CD4-positive, alpha-beta T cell treated with Interleukin-2 at 100 ng/mL for 4 hours (primary cell): ENCODE measurements at places on chromosomes 3 and 15.

GRCh38 chr15:91950631-91951329 is 97.3 kb downstream of the SLCO3A1 start:
- no peak for DNase-seq

DNA sequence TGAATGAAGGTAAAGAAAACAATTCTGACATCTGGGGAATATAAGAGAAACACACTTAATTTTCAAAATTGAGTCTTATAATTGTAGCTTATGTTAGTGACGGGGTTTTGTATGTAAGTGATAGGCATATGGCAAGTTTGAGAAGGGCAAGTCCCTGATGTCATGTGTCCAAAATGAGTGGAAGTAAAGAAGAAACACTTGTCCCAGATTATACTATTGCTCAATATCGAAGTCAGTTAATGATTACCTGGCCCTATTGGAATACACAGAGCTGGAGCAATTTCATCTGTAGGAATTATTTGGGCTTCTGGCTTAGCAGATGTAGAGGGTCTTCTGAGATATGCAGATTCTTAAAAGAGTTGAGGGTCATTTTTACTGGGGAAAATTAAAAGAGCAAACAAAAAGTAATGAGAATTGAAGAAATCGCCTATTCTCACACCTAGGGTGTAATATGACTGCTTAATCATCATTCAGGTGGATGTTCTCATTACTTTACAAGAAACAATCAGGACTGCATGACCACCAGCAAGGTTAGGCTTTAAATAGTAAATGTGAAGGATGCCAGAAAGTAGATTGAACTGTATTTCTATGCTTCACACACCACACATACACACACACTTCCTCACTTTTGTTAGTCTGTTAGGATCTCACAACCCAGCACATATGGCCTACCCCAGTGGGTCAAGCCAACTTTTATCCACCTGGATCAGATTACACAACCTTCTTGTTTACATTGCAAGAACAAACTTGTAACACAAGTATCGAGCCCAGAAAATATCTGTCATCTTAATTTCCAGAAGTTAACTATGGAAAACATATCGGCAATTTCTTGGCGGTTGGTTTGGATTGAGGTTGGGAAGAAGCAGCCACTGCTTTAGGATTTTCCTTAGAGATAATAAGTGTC is 183.3 kb upstream of the LRRC3B start:
- DNase-seq: no peak

DNA sequence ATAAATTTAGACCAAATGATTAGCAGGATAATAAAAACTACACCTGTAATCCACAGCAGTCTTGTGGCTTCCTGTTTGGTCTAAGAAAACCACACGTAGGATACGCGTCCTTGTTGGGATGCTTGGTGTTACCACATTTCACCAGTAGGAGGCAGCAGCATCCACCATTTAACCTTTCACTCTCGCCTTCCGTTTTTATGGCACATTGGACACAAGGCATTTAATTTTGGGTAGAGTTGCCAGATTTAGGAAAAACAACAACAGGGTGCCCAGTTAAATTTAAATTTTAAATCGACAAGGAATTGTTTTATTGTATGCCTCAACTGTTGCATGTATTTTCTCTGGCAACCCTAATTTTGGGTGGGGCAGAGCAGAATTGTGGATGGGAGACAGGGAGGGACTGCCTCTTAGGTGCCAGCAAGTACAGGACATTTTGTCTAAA is 6.3 kb downstream of the LRRC31 start:
- DNase-seq: peak; percentile 71

DNA sequence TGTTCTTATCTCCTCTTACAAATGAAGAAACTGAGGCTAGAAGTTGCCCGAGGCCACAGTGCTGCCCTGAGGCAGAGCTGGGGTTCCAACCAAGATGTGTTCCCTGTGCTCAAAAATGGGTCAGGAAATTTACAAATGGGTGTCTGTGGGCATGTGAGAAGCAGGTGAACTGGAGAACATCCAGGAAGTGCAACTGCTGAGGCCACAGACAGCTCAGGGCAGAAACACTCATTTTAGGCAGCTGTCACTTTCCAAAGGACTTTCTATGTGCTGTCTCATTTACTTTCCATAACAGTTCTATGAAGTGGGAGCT is 47.2 kb upstream of the ATP2B2 start:
- DNase-seq: peak; percentile 34

GRCh38 chr15:79168922-79169456 is 78.4 kb upstream of the RASGRF1 start:
- DNase-seq: no peak

- no peak for DNase-seq
These were observed 515.4 kb upstream of the IL12A start for GRCh38 chr3:159473206-159473605.

DNA sequence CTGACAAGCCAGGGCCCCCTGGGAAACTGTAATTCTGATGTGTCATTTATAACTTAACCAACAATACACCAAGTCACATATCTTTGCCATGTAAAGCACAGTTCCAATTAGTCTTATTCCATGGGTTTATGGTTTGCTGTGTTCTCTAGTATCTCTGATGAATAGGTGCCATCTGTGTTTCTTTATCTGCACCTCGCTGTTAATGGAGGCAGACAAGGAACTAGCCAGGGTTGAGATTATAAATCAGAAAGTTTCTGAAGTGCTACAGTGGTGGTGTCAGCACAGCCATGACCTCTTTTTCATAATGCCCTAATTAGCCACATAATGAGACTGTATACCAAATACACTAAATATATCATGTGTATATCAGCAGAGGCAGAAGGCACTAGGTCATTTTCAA is 866.4 kb downstream of the PLOD2 start:
- DNase-seq: no peak

DNA sequence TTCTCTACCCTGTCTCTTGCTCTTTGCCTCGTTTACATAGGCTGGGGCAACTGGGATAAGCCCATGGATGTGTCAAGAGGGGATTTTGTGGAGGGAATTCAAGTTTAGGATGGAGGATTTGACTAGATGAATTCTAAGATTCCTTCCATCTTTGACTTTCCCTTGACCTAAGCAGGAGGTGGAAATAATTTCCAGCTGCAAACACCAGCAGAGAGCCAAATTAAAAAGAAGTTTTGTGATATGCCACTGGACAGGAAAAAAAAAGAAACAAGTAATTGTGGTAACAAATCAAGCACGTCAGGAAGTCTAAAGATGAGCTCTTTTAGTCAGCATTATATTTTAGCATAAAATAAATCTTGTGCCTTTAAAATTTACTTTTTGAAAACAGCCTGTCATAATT is 49.8 kb downstream of the KCNMB2 start:
- DNase-seq: no peak

DNA sequence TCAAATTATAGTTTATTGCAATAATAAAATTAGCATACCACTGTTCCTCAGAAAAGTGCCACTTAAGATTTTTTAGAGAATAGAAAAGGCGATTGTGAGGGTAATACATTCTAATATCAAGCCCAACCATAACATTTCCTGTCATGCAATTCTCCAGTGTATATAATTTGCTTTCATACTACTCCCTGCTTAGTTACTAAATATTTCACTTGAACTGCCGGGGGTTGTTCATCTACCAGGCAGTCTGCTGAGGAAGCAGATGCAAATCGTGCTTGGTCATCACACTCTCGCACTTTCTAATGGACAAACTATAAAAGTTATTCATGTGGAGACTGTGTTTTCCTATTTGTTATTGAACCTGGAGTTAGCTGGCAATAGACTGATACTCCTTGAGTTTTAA is 645.6 kb upstream of the CBLB start:
- no peak for DNase-seq

DNA sequence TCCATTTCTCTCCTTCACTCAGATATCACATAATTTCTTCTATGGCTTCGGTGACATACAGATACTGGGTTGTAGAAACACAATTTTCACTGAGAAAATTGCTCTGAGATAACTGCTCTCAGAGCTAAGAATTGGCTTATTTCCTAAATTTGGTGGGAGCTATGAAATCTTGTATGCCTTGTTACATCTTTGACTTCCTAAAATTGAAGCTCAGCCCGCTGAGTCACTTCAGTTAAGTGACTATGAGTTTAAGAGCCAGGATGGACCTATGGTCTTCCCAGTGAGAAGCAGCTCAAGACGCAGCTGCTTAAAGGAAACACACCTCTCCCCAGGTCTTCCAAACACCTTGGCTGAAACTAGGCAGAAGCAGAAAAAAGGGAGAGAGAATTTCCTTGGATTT is 56.4 kb downstream of the EFHB start:
- DNase-seq: no peak

- DNase-seq: no peak
These were observed 48.2 kb downstream of the ATR start for GRCh38 chr3:142530296-142530695.

DNA sequence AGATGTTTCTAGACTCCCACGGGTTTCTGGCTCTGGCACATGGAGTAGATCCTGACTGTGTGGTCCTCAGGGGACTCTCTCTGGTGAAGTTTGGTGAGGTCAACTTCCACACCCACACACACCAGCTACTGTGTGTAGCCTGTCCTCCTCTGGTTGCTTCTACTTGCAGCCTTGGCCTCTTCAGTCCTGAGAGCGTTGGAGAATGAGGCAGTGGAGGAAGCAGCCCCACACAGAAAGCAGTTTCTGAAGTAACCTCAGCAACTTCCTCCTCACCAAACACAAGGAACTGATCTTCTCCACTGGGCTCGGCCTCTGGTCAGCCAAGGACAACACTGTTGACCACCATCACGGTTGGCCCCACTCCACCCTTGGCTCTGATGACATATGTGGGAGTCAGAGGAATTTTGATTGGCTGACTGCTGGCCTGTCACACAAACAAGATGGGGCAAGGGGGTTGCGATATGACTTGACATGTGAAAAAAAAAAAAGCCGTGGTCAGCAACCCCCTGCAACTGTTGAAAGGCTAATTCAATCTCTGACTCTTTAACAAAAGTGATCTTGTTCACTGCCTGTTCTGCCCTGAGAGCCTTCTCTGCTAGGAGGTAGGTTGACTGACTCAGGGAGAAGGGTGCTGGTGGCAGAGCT is 19.6 kb downstream of the CD86 start:
- DNase-seq: no peak

DNA sequence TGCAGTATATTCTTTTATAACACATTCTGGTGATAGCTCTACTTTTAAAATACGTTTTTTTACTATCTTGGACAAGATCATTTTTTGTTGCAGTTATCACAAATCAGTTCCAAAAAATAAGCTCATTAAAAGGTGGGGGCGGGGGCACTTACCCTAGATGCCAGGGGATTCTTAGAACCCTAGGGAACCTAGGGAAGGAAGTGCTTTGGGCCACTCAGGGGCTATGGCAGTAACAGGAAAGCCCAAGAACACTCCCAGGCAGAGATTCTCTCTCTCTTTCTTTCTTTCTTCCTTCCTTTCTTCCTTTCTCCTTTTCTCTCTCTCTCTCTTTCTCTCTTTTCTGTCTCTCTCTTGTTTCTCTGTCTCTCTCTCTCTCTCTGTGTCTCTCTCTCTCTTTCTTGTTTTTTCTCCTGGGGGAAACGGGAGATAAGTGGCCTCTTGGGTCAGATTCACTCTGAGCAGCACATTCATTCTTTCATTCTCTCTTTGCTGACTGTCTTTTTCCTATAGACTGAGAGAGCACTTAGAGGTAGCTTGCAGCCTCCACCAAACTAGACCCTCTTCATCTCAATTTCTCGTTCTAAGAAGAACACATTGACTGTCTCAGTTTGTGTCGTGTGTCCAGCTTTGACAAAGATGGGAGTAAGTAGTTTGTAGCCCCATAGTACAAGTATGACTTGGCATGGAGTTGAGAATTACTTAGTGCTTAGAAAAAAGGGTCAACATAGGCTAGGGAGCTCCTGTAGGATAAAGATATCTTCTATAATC is 16.6 kb downstream of the SCAANT1 start:
- DNase-seq: no peak

GRCh38 chr15:42444415-42445063 is 46.4 kb downstream of the ZNF106 start:
- DNase-seq: no peak

GRCh38 chr3:42025370-42026138 is 63.7 kb upstream of the ULK4 start:
- DNase-seq: no peak

DNA sequence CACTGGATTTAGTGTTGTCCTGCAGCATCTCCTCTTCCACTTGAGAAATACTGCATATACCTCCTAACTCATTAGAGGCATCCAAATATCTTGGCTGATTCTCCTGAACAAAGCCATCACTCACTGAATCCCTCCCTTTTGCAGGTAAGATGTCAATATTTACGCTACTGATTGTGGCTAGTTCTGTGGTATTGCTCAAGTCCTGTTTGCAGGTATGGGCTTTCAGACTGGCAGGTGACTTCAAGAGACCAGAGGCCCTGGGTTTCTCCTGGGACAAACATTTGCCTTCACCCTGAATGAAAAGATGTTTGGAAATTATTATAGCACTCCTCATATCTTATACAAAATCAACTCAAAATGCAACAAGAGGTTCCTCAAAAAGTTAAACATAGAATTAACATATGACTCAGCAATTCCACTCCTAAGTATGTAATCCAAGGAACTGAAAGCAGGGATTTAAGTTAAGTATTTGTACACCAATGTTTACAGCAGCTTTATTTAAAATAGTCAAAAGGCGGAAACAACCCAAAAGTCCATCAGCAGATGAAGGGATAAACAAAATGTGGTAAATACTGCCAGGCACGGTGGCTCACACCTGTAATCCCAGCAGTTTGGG is 18.6 kb downstream of the NEK4 start:
- DNase-seq: no peak

- DNase-seq: no peak
These were observed 375.1 kb upstream of the DPH6 start for GRCh38 chr15:35921046-35921445.

- DNase-seq: no peak
These were observed 13.4 kb downstream of the HACD2 start for GRCh38 chr3:123571264-123571972.

DNA sequence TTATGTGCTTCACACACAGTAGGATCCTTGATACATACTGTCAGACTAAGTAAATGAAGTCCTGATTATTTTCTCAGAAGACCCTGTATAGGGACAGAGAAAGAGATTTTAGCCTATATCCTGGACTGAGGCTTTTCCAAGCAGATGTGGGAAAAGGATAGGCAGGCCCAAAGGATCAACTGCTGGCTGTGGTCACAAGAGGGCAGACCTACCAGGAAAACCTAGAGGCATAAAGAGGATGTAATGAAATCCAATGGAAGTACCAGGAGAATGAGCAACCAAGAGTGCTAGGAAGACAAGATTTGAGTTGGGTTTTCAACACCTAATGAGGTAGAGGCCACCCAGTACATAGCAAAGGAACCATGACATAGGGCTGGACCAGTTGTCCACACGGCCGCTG is 23.1 kb downstream of the DCLK3 start:
- DNase-seq: no peak

DNA sequence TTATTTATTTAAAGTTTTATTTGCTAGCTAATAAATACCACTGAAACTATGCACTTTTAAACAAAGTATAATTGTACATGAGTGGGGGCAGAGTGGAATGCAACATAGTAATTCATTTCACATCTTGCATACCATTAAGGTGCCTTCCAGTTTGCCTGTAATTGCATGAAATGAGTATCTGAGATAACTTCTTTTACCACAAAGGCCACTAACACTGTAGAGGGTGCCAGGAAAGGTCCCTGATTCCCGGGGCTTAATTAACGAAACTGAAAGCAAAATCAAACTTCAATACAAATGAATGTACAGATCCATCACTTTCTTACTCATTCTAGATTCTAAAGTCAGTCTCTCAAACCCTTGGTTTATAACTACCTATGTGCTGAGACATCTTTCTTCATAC is 2.1 kb downstream of the CD47 start:
- DNase-seq: peak; percentile 60
